ENCODE measurements at places on chromosomes 7 and 10.

- peak; percentile 16 for DNase-seq
Observed at GRCh38 chr7:27169658-27170425, 4.3 kb downstream of the HOXA10 start.

DNA sequence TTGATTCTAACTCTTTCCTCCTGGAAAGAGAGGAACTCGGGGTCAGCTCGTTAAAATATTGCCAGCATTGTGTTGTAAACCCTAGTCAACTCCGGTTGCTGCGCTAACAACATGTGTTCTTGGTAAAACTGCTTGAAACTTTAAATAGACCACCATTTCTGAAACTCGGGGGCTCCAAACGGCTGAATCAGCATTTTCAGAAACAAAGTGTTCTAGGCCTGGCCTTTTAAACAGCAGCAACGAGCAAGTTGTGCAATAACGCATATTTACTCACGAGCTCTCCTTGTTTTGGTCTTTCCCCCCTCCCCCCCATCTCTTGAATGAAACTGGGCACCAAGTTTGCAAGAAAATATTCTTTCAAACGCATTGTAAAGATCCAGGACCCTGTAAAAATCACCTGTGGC, 9.2 kb upstream of the GRB10 start:
- no peak for DNase-seq

- no peak for DNase-seq
Observed at GRCh38 chr7:151435103-151435916, 4.6 kb downstream of the CRYGN start.

- DNase-seq = no peak
Observed at GRCh38 chr7:107469929-107470328, at the start of gene GPR22. TSS of gene GPR22 (plus strand) at chr7:107470057. CDS start at chr7:107474061, 4,004 bp downstream.

- DNase-seq = peak; percentile 44
Observed at GRCh38 chr10:110356628-110357245, 52.0 kb upstream of the SMNDC1 start.

- DNase-seq = peak; percentile 13
Observed at GRCh38 chr10:79385392-79385795, 38.1 kb downstream of the PPIF start.

DNA sequence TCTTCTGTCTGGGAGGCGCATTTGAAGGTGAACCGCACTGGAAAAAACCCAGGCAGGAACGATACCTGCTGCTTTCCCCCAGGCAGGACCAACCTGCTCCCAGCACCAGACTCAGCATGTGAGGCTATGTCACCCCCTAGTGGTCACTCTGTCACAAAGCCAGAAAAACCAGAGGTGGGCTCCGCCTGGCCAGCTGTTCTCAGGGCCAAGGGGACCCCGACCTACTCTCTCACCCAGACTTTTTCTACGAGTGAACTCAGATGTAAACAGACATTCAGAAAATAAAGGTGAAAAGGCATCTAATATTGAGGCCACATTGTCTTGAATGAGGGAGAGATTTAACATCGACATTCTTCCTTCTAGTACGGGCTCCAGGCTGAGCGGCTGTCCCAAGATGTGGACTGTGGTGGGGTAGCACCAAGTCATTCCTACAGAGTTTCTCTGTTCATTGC, 117.3 kb downstream of the PRKAG2 start:
- peak; percentile 65 for DNase-seq

- DNase-seq = peak; percentile 75
Observed at GRCh38 chr7:100896732-100897608, 1.3 kb upstream of the ACHE start.
